ENCODE measurements at places on chromosomes 1 and 21.

- peak; percentile 2 for DNase-seq
These were observed 143.9 kb downstream of the HS2ST1 start for GRCh38 chr1:87058343-87058649.

DNA sequence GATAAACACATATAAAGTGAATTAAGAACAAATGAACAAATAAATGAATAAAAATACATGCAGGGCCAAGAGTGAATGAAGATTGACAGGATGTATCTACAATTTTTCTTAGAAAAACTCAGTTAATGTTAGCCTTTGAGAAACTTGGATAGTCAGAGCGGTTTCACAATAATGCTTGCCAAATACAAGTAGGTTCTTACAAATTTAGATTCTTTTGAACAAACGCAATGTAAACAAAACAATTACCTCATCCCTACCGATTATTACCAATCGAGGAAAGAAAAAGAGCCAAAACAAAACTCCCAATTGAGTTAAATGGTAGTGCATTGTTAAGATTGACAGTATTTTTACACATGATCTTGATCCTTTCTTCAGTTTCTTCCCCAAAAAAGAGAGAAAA is 176.9 kb upstream of the DEPDC1 start:
- no peak for DNase-seq

GRCh38 chr1:47412437-47412836 is 3.6 kb upstream of the FOXE3 start:
- no peak for DNase-seq

- DNase-seq = no peak
These were observed 22.7 kb downstream of the CRYAA start for GRCh38 chr21:43191521-43191920.

GRCh38 chr1:201639391-201639790 is 100.5 kb downstream of the NAV1 start:
- no peak for DNase-seq

- DNase-seq = peak; percentile 65
These were observed 39.9 kb downstream of the AKNAD1 start for GRCh38 chr1:108817016-108817415.

DNA sequence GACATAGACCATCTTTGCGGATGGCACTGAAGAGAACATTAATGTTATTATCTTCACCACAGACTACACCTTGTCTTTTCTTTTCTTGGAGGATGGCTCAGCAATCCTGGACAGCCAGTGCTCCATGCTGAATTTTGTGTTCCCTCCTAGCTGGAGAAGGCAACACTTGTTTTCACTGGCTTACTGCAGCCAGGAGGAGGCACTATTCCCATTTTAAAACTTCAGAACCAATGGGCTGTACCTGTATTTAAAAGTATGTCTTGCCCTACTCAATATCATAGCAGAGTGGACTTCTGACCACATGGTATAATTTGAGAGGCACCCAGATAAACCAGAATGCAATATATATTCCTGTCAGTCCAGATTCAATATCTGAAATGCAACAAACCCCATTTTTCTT is 53.3 kb upstream of the POGK start:
- DNase-seq = no peak

- DNase-seq = peak; percentile 32
These were observed 237.9 kb upstream of the PBX1 start for GRCh38 chr1:164320790-164321731.

- peak; percentile 55 for DNase-seq
These were observed 64.3 kb upstream of the HOOK1 start for GRCh38 chr1:59750328-59751003.

- no peak for DNase-seq
These were observed 13.1 kb downstream of the PTPN22 start for GRCh38 chr1:113858418-113858817.
